Sigmoid colon (tissue), 7 donors: ENCODE measurements at places on chromosomes 4 and X. TPM values are rescaled to one million over a fixed set of nuclear protein-coding genes. Genes with fewer than 3 reads are reported as not detected.

Gene IL1RAPL2
- not detected for polyA plus RNA-seq

Gene ASIC5
- not detected for polyA plus RNA-seq

Gene FMR1NB
- not detected for polyA plus RNA-seq

Gene SPIN2A
- 0.60 TPM for polyA plus RNA-seq

Gene F8A2
- polyA plus RNA-seq: not detected

Gene SYP
- 1.4 TPM for polyA plus RNA-seq

Gene FGA
- not detected for polyA plus RNA-seq

Gene EDA2R
- polyA plus RNA-seq: 0.67 TPM

Gene GPR173
- not detected for polyA plus RNA-seq

Gene SPP1
- 16.6 TPM for polyA plus RNA-seq

Gene NOX1
- 54.8 TPM for polyA plus RNA-seq

Gene RPS6KA6
- polyA plus RNA-seq: 2.7 TPM
